ENCODE measurements at places on chromosomes 2 and 18. TPM values are rescaled to one million over a fixed set of nuclear protein-coding genes. Genes with fewer than 3 reads are reported as not detected.

Gene RAB27B
- 0.13 TPM for polyA plus RNA-seq

GRCh38 chr2:196195302-196195701 is 23.9 kb upstream of the STK17B start:
- no peaks in the 10 kb centered on the region for H3K27me3 ChIP-seq
- H3K27ac ChIP-seq = no peak overlapping the region
- no peaks in the 10 kb centered on the region for H3K4me1 ChIP-seq
- H3K36me3 ChIP-seq = no peaks in the 10 kb centered on the region
- H3K4me3 ChIP-seq = no peak overlapping the region

DNA sequence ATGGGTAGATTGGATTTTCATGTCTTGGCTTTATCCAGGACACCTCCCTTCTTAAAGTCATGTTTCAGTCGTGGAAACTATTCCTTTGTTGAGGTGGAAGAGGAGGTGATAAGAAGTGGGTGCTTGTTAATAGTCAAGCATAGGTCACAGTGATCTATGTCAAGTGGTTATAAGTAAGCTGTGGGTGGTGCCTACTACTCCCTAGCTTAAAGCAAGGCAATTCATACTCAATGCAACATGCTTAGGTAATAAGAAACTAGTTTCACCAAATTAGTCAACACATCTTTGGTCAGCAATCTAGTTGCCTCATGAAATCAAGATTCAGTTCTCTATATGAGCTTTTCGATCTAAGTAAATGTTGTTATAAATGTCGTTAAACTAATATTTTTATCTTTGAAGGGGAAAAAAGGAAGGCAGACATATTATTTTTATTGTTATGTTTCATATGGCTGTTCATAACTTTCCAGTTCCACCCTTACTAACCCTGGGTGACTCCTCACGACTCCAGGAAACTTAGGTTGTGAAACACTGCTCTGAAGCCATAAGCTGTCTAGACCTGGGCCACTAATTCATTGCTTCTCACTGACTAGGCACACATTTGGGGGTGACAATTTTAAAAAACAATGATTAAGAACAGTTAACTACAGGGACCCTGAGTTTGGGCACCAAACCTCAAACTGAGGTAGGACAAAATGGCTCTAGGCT is 5.8 kb upstream of the ABCB11 start:
- H3K36me3 ChIP-seq = no peaks in the 10 kb centered on the region
- H3K4me1 ChIP-seq = no peaks in the 10 kb centered on the region
- DNase-seq = no peak
- no peaks in the 10 kb centered on the region for H3K27me3 ChIP-seq
- H3K27ac ChIP-seq = no peak overlapping the region

- no peaks in the 10 kb centered on the region for H3K27me3 ChIP-seq
- no peak for DNase-seq
- no peak overlapping the region for H3K4me3 ChIP-seq
- H3K4me1 ChIP-seq = no peaks in the 10 kb centered on the region
Measured at GRCh38 chr2:19158896-19159295, 199.5 kb downstream of the OSR1 start.

DNA sequence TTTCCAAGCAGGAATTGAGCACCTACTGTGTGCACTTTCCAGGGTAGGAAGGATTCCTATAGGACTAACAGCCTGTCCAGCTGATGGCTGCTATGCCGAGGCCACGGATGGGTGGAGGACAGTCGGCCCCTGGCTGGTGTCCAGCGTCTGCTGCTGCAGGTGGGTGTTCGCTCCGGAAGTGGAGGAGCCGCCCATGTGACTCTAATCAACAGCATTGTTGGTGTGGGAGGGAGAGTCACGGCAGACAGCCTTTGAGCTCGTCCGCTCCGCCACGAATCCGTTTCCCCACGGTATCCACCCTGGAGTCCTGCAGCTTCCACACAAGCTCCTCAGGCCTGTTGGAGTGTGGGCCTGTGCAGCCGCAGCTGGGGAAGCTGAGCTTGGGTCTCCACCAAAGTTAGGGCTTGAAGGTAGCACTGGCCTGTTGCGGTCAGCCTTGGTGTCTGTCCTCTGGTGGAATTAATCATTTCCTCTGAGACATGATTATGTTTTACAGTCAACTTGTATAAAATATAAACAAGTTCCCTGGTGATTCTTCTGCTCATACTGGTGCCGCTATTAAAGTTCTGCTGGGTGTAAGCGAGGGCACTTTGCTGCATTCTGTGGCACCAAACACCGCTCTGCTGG is 185.9 kb upstream of the TPO start:
- H3K36me3 ChIP-seq = peaks cover 4% of the 10 kb centered on the region
- H3K27me3 ChIP-seq = no peaks in the 10 kb centered on the region
- H3K27ac ChIP-seq = no peak overlapping the region
- DNase-seq = no peak

Gene IL18RAP
- polyA plus RNA-seq = not detected
